ENCODE measurements at places on chromosomes 6 and 20. TPM values are rescaled to one million over a fixed set of nuclear protein-coding genes. Genes with fewer than 3 reads are reported as not detected.

Gene SGK2
- 135 TPM for total RNA-seq

Gene VSTM2L
- 1.1 TPM for total RNA-seq

Gene KIF25
- 0.27 TPM for total RNA-seq

Gene RAD21L1
- total RNA-seq = not detected

Gene FOXA2
- 15.4 TPM for total RNA-seq

Gene RGS17
- total RNA-seq = 0.40 TPM
